ENCODE measurements at places on chromosomes 2 and 18. TPM values are rescaled to one million over a fixed set of nuclear protein-coding genes. Genes with fewer than 3 reads are reported as not detected.

DNA sequence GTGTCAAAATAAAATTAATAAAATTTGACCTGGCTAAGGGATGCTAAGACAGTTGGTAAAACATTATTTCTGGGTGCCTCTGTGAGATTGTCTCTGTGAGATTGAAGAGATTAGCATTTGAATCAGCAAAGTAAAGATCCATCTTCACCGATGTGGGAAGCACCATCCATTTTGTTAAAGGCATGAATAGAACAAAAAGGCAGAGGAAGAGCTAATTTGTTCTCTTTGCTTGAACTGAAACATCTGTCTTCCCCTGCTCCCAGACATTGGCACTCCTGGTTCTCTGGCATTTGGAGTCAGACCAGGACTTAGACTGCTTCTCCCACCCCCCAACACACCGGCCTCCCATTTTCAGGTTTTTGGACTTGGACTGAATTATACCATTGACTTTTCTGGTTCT, 603.8 kb upstream of the LINC00305 start:
- no peak for DNase-seq

DNA sequence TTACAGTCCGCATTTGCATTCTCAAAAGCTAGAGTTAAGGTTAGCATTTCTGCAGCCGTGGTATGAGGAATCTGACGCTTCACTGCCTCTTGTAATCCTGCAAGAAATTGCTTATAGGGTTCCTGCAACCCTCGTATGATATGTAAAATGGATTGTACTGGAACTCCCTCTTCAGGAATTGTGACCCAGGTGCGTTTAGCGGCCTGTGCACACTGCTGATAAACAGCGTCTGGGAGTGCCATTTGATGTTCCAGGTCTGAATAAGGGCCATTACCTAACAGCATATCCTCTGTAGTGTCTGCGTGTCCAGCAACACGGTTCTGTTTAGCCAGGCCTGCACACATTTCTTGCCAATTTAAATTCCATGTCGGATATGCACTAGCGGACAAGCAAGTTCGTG, 42.5 kb downstream of the CXCR4 start:
- no peak for DNase-seq

GRCh38 chr2:75432761-75433361, 127.9 kb downstream of the EVA1A start:
- no peak for DNase-seq

DNA sequence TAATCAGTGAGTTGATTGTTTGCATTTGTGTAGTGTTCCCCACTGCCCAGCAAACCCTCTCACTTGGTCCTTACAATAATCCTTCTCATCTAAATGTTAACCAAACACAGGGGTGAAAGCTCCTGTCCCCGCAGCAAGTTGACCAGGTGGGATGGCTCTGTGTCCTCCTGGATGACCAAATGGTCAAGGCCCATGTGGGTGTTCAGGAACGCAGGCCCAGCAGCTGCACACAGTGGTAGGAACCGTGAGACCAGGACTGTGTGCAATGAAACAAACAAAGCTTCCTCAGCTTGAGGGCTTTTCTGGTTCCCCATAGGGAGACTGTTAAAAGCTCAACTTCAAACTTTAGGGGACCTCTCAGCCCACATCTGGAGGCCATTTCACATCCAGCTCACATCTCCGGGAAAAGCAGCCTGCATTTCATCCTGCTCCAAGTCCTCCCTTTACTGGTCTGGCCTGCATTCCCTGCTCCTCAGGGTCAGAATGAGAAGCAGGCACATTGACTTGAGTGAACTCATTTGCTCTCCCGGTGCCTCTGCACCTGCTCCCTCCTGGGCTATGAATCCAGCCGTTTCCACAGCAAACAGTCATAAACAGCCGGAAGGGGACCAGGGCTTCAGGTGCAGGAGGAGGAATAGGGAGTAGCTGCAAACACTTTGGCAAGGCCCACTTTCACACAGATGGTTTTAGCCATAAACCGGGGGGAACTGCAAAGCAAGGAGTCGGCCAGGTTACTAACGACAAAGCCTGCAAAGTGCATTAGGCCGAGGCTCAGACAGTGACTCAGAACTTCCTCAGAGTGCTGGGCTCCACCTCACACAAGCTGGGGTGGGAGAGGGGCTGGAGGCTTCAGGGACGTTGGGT, 144.7 kb downstream of the CAPN13 start:
- DNase-seq: no peak

- no peak for DNase-seq
Observed at GRCh38 chr2:182933629-182934028, 67.2 kb upstream of the FRZB start.

CYBRD1 gene
- polyA plus RNA-seq: not detected

Measured in naive B cell (primary cell).